ENCODE measurements at places on chromosomes 4 and X. TPM values are rescaled to one million over a fixed set of nuclear protein-coding genes. Genes with fewer than 3 reads are reported as not detected.

GRCh38 chr4:174561560-174561959 is 39.3 kb upstream of the HPGD start:
- H3K4me3 ChIP-seq: no peak overlapping the region
- H3K27me3 ChIP-seq: no peaks in the 10 kb centered on the region
- no peak overlapping the region for H3K27ac ChIP-seq
- H3K4me1 ChIP-seq: no peaks in the 10 kb centered on the region
- H3K36me3 ChIP-seq: no peaks in the 10 kb centered on the region
- no peak for DNase-seq

- H3K4me1 ChIP-seq: no peaks in the 10 kb centered on the region
- no peak overlapping the region for H3K27ac ChIP-seq
- H3K4me3 ChIP-seq: no peak overlapping the region
- no peak for DNase-seq
- no peaks in the 10 kb centered on the region for H3K36me3 ChIP-seq
- H3K27me3 ChIP-seq: no peaks in the 10 kb centered on the region
Observed at GRCh38 chr4:45358573-45359506, 632.5 kb upstream of the GNPDA2 start.

DNA sequence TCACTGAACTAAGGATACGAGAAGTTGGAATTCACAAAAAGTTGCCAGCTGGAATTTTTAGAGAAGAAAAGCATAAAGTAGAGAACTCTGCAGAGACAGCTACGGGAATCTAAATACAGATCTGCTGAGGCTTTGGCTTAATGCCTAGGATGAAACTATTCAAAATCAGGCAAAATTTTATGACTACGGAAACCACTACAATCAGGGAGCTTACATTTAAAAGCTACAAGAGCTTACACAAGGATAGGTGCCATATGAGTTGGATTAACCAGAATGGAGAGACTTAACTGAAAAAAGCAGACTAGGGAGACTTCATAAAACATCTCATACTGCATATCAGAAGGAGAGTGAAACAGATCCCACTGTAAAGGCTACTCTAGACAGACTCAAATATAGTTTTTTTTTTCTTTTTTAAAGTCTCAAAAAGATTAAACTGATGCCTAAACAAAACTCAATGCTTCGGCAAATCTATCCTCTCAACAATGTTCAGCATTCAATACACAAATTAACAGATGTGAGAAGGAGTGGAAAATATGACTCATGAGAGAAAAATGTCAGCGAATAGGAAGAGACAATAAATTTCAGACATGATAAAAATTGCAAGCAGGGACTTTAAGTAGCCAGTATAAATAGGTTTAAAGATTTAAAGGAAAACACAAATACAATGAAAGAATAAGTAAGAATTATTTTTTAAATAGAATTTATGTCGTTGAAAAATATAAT is 586.1 kb downstream of the FSTL5 start:
- H3K27ac ChIP-seq: peak overlapping the region; percentile 73
- H3K4me1 ChIP-seq: peaks cover 28% of the 10 kb centered on the region
- no peak overlapping the region for H3K4me3 ChIP-seq
- no peaks in the 10 kb centered on the region for H3K27me3 ChIP-seq
- DNase-seq: no peak

GRCh38 chr4:82748810-82749470 is 49.7 kb downstream of the SCD5 start:
- H3K27me3 ChIP-seq: no peaks in the 10 kb centered on the region
- H3K36me3 ChIP-seq: peaks cover 7% of the 10 kb centered on the region
- H3K4me3 ChIP-seq: no peak overlapping the region
- no peak overlapping the region for H3K27ac ChIP-seq

GRCh38 chr4:153142700-153143438 is 61.4 kb upstream of the TRIM2 start:
- peak; percentile 75 for DNase-seq
- H3K27me3 ChIP-seq: no peaks in the 10 kb centered on the region
- peak overlapping the region; percentile 58 for H3K4me3 ChIP-seq
- H3K4me1 ChIP-seq: peaks cover 62% of the 10 kb centered on the region
- peaks cover 6% of the 10 kb centered on the region for H3K36me3 ChIP-seq

DNA sequence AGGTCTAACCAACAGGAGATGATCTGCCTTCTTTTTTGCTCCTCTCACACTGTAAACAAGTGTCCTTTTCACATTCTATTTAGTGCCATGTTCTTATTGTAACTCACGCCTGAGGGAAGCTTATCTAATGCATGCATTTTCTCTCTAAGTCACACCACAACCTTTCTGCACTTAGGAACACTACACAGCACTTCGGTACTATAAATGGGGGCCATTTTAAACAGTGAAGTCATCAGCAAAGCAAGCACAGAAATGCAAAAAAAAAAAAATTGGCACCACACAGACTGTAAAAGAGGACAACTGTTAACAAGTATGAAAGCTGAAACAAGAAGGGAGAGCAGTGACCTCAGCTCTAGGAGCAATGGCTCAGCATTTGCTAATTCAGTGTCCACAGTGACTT is 45.2 kb downstream of the PRSS12 start:
- H3K27ac ChIP-seq: no peak overlapping the region
- no peaks in the 10 kb centered on the region for H3K4me1 ChIP-seq
- H3K4me3 ChIP-seq: no peak overlapping the region
- H3K36me3 ChIP-seq: peaks cover 5% of the 10 kb centered on the region

DNA sequence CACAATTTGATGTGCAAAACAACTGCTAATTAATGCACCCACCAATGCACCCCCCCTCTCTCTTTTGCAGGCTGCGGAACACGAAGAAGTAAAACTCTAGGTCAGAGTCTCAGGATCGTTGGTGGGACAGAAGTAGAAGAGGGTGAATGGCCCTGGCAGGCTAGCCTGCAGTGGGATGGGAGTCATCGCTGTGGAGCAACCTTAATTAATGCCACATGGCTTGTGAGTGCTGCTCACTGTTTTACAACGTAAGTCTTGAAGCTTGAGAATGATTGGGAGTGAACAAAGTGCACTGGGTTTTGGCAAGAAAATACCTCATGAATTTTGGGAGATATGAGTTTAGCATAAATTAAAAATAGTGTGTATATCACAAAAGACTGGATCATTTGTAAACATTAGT is 28.9 kb downstream of the TMPRSS11E start:
- H3K4me3 ChIP-seq: no peak overlapping the region
- no peak for DNase-seq
- H3K36me3 ChIP-seq: no peaks in the 10 kb centered on the region
- no peak overlapping the region for H3K27ac ChIP-seq
- no peaks in the 10 kb centered on the region for H3K4me1 ChIP-seq

The EVC2 gene
- total RNA-seq: not detected

The MAP9 gene
- total RNA-seq: 9.4 TPM

The TCEAL6 gene
- total RNA-seq: not detected

The SPANXA1 gene
- not detected for total RNA-seq

The PPARGC1A gene
- 7.6 TPM for total RNA-seq

Data from Calu3 (cell line).